ENCODE measurements at places on chromosomes 7 and 10.

GRCh38 chr10:70756700-70757360 lies 28.3 kb downstream of the TBATA start:
- DNase-seq = no peak

- DNase-seq = no peak
Measured at GRCh38 chr10:128466831-128467371, 340.7 kb upstream of the MKI67 start.

GRCh38 chr7:69803699-69804516 lies 205.6 kb downstream of the AUTS2 start:
- no peak for DNase-seq

GRCh38 chr10:36534471-36535002 lies 590.9 kb upstream of the ANKRD30A start:
- DNase-seq = no peak
